NCI-H1694 treated with DMSO at 0.1 percent for 48 hours (cell line): ENCODE measurements at places on chromosomes 6 and 20.

- DNase-seq = no peak
Measured at GRCh38 chr6:151761851-151762250, 45.6 kb upstream of the ESR1 start.

DNA sequence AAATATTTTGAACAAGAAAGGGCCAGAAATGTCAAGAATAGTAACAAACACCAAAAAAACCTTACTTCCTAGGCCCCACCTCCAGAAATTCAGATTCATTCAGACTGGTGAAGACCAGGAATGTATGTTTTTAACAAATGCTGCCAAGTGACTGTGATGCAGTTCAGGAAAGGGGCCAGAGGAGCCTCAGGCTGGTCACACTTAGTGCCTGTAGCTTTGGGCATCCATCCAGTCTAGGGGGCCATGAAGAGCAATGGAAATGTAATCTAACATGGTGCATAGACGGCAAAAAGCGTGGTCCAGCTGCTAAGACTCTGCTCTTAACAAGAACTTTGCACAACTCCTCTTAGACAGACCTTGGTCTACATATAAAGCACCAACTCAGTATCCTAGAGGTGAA is 7.1 kb downstream of the GJA1 start:
- no peak for DNase-seq

GRCh38 chr6:3981917-3982316 is 97.0 kb downstream of the FAM217A start:
- no peak for DNase-seq

DNA sequence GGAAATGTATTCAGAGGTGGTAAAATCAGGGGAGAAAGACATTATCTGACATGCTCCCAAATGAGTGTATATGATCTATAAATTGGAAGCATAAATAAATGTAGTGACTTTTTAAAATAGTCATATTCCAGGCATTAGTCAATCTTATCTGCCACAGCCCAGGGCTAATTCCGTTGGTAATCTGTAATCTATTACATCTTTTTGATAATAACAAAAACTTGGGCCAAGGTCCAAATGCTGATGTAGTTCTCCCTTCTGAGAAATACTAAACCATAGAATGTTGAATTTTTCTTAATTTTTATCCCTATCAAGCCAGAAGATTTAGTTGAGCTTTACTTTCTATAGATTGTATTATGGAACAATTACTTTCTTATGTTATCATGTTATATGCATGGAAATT is 1279.8 kb downstream of the EPHA7 start:
- no peak for DNase-seq

DNA sequence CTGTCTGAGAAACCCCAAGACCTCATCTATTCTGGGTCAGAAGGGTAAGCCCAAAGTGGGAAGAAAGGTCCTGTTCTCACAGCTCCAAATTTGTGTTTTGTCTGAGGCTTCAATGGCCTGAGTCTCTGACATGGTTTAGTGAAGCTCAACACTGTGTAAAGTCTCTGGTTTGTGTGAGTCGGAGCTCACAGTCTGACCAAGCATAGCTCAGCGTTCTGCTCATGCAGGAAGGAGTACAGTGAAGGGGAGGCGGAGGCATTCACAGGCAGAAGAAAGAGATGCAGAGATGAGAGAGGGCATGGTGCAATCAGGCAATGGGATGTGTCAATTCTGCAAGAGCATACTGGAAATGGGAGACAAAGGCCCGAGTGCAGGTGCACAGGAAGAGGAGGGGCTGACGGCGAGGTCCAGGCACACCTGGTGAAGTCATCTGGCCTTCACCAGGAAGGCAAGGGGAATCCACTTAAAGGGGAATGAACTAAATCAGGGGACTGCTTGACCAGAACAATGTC is 463.0 kb upstream of the AGPAT4 start:
- DNase-seq = no peak
